ENCODE measurements at places on chromosomes 5 and 9.
A peak's percentile ranks its signal among the peaks of the same experiment; 100 is the strongest.

DNA sequence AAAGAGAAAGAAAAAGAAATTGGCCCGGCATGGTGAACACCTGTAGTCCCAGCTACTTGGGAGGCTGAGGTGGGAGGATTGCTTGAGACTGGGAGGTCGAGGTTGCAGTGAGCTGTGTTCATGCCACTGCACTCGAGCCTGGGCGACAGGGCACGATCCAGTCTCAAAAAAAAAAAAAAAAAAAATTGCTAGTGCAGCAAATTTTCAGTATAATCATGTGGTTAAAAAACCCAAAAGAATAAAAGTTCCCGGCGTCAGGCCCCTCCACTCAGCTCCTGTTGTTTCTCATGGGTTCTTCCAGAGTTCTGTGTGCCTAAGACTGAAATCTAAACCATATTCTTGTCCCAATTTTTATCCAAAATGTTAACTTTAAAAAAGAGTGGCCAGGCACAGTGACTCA is 49.1 kb downstream of the WNK2 start:
- H3K36me3 ChIP-seq: peaks cover 2% of the 10 kb centered on the region
- DNase-seq: no peak
- no peak overlapping the region for H3K27ac ChIP-seq

GRCh38 chr9:99824378-99825171 is 2.9 kb downstream of the NR4A3 start:
- H3K27me3 ChIP-seq: peaks cover 6% of the 10 kb centered on the region
- peaks cover 23% of the 10 kb centered on the region for H3K4me1 ChIP-seq
- DNase-seq: peak; percentile 80
- H3K27ac ChIP-seq: peak overlapping the region; percentile 98
- peak overlapping the region; percentile 94 for H3K4me3 ChIP-seq

GRCh38 chr9:34139477-34140146 is 13.1 kb upstream of the DCAF12 start:
- H3K4me1 ChIP-seq: no peaks in the 10 kb centered on the region
- DNase-seq: no peak
- peaks cover 15% of the 10 kb centered on the region for H3K27me3 ChIP-seq
- H3K27ac ChIP-seq: no peak overlapping the region
- no peaks in the 10 kb centered on the region for H3K36me3 ChIP-seq

DNA sequence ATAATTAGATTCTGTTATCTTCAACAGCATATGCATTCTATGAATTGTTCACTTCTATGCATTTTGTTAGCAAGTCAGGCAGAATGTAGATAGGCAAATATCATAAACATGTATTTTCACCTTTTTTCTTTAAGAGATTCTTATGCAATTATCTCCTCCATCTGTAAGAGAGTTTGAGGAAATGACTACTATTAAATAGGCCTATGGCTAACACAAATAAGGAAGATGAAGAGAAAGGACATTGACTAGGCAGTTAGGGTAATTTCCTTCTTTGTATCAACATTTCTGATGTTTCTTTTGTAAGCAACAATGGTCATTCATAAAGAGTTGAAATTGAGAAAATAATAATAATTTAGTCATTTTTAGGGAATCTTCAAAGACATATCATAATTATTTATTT is 145.2 kb upstream of the CDH12 start:
- H3K4me3 ChIP-seq: no peak overlapping the region
- DNase-seq: no peak
- no peaks in the 10 kb centered on the region for H3K27me3 ChIP-seq
- H3K27ac ChIP-seq: no peak overlapping the region
- no peaks in the 10 kb centered on the region for H3K36me3 ChIP-seq

DNA sequence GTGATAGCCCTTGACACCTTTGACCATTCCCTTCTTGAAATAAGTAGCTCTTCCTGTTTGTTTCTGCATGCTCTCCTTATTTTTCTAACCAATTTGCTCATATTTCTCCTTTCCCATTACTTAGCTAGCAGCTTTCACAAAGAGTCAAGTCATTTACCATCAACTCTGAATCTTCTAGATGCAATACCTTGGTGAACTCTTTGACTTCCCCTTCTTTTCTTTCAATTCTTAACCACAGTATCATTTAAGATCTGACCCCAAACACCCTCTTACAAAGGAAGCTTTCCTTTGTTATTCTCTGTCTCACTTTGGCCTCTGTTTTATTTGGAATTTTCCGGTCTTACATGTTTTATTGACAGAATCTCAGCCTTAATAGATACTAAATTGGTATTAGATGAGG is 14.0 kb downstream of the NFX1 start:
- DNase-seq: no peak
- H3K27me3 ChIP-seq: no peaks in the 10 kb centered on the region
- peaks cover 16% of the 10 kb centered on the region for H3K4me1 ChIP-seq
- H3K27ac ChIP-seq: no peak overlapping the region

DNA sequence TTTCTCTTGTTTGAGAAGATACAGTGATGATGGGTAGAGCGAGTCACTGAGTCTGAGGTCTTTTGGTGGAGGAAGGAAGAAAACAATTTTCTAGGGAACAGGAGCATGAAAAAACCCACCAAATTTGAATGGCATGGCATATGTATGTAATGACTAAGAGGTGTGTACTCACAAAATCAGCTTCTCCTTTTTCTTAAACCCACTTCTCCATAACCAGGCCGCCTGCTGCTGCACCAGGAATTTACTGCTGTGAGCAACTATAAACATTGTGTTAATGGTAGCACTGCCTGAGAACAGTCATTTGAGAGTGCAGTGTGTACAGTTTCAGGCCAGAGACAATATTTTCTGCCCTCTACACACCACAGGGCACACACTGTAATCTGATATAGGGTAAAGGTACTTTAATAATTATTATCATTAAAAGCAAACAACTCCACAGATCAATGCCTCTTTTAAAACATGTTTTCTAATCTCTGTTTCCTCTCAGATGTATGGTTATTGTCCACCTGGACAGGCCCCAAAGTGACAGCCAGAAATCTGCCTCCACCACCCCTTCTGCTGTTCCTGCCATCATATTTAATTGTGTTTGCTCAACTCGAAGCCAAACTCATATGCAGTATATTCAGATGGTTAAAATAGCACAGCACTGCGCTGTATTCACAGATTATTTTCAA is 241.6 kb downstream of the KIAA0825 start:
- H3K27me3 ChIP-seq: peaks cover 1% of the 10 kb centered on the region
- no peak overlapping the region for H3K27ac ChIP-seq
- no peak for DNase-seq
- H3K4me1 ChIP-seq: no peaks in the 10 kb centered on the region

- no peak overlapping the region for H3K4me3 ChIP-seq
- peak overlapping the region; percentile 53 for H3K27ac ChIP-seq
- H3K36me3 ChIP-seq: peaks cover 3% of the 10 kb centered on the region
Measured at GRCh38 chr5:136036293-136036911, 7.6 kb downstream of the TGFBI start.

DNA sequence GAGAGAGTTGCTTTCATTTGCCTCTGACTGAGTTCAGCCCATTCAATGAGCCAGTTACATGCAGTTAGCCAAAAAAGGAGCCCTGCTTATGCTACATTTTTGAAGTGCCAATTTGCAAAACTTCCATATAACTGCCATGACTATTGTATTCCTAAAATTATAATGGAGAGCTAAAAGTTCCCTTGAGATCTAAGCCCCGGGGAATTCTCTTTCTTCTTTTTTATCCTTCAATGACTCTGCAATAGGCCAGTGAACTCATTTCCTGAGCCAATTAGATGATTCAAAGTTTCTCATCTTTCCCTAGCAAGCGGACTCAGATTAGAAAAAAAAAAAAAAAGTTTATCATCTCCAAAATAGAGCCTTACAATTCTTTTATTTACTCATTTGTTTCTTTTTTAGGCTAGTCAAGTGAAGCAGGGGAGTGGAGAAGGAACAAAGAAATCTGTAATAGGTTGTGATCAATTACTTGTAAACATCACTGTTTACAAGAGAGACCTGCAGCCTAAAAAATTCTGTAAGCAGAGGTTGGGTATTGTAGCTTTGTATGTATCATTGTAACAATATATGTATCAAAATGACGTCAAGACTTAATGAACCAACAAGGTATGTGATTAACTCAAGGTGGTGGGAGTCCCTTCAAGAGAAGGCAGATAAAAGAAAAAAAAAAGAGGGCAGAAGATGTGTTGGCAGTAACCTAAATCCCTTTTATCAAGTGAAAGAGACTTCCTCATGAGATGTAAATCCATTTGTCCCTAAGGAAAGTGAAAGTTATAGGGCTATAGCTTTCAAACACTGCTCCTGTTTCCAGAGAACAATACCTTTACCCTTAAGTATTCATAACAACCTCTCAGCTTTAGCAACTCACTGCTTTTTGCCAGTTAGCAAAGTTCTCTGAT is 48.7 kb upstream of the HOMER1 start:
- peaks cover 3% of the 10 kb centered on the region for H3K4me1 ChIP-seq
- H3K4me3 ChIP-seq: no peak overlapping the region
- H3K27ac ChIP-seq: no peak overlapping the region
- DNase-seq: no peak
- no peaks in the 10 kb centered on the region for H3K36me3 ChIP-seq

DNA sequence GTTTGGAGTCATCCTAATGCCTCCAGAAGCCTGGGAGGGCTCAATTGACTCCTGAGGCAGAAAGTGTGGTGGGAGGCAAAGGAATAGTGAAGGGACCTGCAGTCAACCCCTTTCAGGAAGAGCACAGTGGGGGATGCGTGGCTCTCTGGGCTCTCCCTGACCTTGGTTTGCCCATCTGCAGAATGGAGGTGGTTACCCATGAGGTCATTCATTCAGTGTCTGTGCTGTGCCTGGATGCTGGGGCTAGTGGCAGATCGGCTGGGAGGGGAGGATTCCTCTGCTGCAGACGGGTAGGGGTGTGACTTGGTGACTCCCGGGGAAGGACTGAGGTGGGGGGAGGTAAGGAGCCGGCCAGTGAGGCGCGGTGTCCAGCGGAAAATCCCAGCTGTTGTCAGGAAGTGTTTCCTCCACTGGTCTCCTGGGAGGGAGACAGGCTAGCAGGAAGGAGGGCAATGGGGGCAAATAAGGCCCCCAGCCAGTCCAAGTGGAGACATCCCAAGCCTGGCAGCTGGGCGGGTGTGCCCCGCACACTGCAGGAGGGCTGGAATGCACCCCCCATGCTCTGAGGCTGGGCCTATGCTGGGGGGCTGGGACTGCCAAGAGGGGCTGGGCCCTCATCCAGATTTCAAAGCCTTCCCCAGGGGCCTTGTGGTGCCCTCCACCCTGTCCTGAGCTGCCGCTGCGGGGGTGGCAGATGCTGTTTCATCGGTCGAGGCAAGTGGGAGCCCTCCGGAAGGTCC is 10.9 kb downstream of the CXXC5 start:
- peak overlapping the region; percentile 89 for H3K27ac ChIP-seq
- no peaks in the 10 kb centered on the region for H3K27me3 ChIP-seq
- H3K4me1 ChIP-seq: peaks cover 76% of the 10 kb centered on the region
- H3K36me3 ChIP-seq: peaks cover 9% of the 10 kb centered on the region

GRCh38 chr5:127046343-127047072 is 16.1 kb upstream of the MARCHF3 start:
- no peak overlapping the region for H3K4me3 ChIP-seq
- H3K4me1 ChIP-seq: peaks cover under 1% of the 10 kb centered on the region
- H3K36me3 ChIP-seq: peaks cover 4% of the 10 kb centered on the region
- H3K27ac ChIP-seq: no peak overlapping the region
- H3K27me3 ChIP-seq: no peaks in the 10 kb centered on the region
- DNase-seq: no peak

- H3K27ac ChIP-seq: no peak overlapping the region
- no peaks in the 10 kb centered on the region for H3K4me1 ChIP-seq
- no peak for DNase-seq
- peaks cover 6% of the 10 kb centered on the region for H3K27me3 ChIP-seq
Measured at GRCh38 chr9:135591506-135592330, 30.2 kb downstream of the PAEP start.

GRCh38 chr9:36142510-36143244 is 6.1 kb downstream of the GLIPR2 start:
- H3K4me3 ChIP-seq: peak overlapping the region; percentile 99
- no peak for DNase-seq
- H3K27ac ChIP-seq: peak overlapping the region; percentile 98
- H3K36me3 ChIP-seq: peaks cover 13% of the 10 kb centered on the region
- H3K4me1 ChIP-seq: peaks cover 70% of the 10 kb centered on the region

GRCh38 chr9:96417051-96417586 is 1.1 kb downstream of the ZNF367 start:
- no peaks in the 10 kb centered on the region for H3K36me3 ChIP-seq
- H3K4me3 ChIP-seq: peak overlapping the region; percentile 84
- peak overlapping the region; percentile 90 for H3K27ac ChIP-seq
- H3K4me1 ChIP-seq: peaks cover 26% of the 10 kb centered on the region
- peak; percentile 86 for DNase-seq
- H3K27me3 ChIP-seq: no peaks in the 10 kb centered on the region

GRCh38 chr5:53199882-53200281 is 90.3 kb upstream of the MOCS2 start:
- H3K4me3 ChIP-seq: no peak overlapping the region
- DNase-seq: no peak
- H3K4me1 ChIP-seq: no peaks in the 10 kb centered on the region
- no peaks in the 10 kb centered on the region for H3K36me3 ChIP-seq
- no peak overlapping the region for H3K27ac ChIP-seq
- H3K27me3 ChIP-seq: peaks cover 5% of the 10 kb centered on the region

GRCh38 chr9:116860509-116861120 is 173.5 kb downstream of the TRIM32 start:
- no peak overlapping the region for H3K27ac ChIP-seq
- H3K4me3 ChIP-seq: no peak overlapping the region
- H3K4me1 ChIP-seq: no peaks in the 10 kb centered on the region
- H3K27me3 ChIP-seq: peaks cover 2% of the 10 kb centered on the region

DNA sequence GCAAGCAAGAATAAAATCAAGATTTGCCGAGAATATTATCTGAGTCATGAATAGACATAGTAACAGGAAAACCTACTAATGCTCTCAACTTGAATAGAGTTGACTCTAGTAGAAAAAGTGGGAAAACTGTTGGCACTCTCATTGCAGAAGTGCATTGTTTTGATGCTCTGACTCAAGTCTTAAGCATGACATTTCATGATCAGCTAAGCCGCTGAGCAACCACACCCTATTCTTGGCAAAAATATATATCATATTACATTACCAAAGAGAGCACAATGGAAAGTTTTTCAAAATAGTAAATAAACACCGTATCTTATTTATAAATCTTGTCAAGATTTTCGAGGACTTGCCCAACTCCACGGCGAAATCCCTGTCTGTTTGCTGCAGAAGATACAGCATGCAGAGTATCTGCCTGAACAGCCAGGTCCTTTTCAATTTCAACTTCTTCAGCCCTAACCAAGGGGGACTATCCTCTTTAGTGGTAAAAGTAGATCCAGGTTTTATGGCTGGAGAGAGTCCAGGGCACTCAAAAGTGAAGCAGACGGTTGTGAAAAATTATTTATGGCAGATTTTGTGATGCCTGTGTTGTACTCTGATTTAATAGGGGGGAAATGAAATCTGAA is 13.9 kb upstream of the ADAMTSL1 start:
- H3K4me1 ChIP-seq: no peaks in the 10 kb centered on the region
- no peak overlapping the region for H3K27ac ChIP-seq
- no peaks in the 10 kb centered on the region for H3K36me3 ChIP-seq
- no peak for DNase-seq
- no peaks in the 10 kb centered on the region for H3K27me3 ChIP-seq
- H3K4me3 ChIP-seq: no peak overlapping the region
